ENCODE measurements at places on chromosomes 2 and 18.

DNA sequence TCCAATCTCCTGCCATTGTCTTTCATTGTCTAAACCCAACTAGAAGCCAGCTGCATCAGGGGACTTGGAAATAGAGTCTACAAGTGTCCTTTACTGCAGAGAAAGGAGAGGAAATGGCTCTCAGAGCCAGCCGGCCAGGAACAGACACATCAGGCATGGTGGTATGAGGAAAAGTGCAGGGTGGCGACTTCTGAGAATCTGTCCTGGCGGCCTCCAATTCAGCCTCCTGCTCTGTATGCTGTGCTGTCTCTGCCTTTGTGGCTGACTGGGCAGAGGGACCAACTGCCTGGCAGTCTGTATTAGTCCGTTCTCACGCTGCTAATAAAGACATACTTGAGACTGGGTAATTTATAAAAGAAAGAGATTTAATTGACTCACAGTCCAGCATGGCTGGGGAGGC, 36.8 kb upstream of the AQP4 start:
- DNase-seq, result no peak

GRCh38 chr2:80365762-80366161, 61.2 kb upstream of the LRRTM1 start:
- no peak for DNase-seq

DNA sequence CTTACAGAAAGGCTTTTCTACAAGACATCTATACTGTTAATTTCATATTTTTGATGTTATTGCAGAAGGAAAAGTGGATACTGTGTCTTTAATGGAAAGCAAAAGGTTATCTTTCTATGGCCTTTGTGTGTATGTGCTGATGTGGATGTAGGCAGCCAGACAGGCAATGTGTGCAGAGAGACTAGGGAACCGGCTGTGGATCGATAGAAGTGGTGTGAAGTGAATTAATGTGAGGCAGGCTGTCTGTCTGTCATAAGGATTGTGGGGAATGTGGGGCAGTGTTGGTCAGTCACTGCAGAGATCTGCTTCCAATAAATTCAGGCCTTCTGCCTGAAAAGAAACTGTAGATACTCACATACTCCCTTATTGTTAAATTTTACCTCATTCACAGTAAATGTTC, 156.7 kb downstream of the WDR7 start:
- no peak for DNase-seq

DNA sequence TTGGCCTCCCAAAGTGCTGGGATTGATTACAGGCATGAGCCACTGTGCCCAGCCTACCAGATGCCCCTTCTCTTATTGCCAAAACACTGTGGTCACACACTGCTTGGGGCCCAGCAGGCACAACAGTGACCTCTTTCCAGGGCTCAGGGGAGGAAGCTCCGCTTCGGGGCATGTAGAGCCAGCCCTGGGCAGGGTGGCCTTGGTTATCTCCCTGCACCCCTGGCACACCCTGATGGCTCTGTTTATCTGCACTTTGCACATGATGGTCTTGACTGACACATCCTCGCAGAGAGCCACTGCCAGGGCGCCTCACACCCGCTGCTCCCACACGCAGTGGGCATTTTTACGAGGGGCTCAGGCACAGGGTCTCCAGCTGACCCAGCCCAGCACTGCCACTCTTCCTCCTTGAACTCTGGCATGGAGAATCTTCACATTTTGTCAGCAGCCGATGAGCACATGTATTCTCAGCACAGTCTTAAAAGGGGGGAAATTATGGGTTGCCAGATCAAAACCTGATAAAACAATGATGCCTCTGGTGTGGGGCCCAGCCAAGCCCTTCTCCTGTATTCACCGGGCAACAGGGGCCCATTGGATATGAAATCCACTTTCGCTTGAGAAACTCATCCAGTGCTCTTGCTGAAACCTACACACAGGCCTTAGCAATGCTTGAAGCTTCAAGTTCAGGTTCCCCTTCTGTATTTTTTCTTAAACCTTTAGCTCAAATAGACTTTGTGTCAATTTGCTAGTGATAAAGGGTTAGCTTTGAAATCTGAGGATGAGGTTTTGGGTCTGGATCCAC, 5.9 kb downstream of the GYPC start:
- DNase-seq, result no peak

DNA sequence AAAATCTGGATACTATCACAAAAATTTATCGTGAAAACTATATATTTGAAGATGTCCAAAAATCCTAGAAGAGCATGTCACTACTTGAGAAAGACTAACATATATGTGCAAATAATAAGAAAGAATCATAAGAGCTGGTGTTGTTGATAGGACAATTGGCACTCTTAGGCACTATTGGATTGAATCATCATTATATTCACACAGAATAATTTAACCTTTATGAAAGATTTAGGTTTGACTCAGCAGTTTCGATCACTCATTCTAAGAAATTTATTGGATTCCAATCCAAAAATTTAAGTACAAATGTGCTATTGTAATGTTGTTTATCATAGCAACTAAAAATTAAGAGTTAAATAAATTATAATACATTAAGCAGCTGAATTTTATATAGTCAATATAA, 503.6 kb downstream of the SPAG16 start:
- DNase-seq, result no peak

DNA sequence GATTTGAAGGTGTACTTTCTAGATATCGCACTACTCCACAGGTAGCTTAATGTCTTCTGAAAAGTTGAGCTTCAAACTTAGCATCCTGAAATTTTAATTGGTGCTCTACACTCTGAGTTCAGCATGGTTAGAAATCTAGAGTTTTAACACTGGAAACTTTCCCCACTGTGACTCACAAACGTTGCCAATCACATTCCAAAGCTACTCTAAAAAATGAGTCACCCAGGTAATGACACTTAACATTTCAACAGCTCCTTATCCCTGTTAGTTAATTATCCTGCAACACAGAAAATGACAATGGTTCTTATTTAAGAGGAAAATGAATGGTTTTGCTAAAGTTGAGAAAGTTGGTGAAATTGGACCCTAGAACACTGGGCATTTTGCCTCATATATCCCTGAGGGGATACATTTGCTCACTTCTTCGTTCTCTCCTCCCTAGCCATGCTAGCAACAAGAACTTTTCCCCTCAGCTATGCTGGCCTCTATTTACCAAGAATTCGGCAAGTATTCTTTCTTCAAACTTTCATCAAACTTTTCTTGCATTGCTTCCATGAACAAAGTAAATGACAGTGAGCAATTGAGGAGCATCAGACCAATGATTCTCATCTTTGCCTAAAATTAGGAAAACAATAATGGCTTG, 1024.1 kb upstream of the KLHL29 start:
- no peak for DNase-seq

DNA sequence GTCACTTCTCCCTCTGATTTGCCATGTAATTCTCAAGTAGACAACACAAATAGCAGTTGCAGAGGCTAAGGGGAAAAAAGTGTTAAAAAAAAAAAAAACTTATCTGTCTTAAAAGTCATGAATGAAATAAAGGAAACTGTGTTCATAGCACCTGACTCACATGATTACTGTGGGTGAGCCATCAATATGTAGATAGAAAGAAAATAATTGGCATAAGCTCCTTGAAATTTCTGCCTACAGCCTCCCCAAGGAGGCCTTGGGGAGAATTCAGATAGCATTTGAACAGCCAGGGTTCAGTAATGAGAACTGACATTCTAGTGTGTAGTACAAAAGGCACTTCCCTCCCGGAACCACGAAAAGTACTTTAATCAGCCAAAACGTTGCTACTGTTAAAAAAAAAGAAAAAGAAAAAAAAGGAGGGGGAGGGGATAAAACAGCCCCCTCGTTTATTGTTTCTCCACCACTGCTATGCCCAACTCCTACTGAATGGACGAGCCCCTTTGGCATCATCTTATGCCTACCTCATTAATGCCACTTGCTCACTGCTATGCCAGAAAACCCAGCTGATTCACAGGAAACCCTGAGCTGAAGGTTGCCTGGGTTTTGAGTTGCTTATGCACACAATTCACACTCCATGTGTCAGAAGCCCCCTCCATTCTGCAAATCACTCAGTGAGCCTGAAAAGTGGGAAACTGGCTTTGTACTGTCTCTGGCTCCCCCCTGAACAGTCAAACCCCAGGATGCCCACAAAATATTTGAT, 65.5 kb upstream of the KLF7 start:
- DNase-seq, result no peak

DNA sequence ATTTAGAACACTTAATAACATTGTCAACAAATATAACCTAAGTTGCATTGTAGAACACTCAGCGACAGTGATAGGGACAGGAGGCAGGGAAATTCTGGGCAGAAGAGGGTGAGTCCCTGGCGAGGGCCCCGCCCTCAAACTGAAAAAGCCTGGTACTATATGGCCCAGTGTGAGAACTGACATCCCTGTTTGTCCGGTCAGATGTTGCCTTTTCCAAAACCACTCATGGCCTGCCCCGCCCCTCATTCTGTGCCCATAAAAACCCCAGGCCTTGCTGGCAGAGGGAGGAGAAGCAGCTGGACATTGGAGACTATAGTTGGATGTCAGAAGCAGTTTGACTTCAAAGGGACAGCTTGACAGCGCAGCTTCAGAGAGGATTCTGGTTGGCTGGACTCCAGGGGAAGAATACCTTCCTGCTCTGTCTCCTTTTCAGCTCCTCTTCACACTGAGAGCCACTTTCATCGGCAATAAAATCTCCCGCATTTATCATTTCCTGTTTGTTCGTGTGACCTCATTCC, 47.0 kb downstream of the FAM117B start:
- DNase-seq, result no peak

DNA sequence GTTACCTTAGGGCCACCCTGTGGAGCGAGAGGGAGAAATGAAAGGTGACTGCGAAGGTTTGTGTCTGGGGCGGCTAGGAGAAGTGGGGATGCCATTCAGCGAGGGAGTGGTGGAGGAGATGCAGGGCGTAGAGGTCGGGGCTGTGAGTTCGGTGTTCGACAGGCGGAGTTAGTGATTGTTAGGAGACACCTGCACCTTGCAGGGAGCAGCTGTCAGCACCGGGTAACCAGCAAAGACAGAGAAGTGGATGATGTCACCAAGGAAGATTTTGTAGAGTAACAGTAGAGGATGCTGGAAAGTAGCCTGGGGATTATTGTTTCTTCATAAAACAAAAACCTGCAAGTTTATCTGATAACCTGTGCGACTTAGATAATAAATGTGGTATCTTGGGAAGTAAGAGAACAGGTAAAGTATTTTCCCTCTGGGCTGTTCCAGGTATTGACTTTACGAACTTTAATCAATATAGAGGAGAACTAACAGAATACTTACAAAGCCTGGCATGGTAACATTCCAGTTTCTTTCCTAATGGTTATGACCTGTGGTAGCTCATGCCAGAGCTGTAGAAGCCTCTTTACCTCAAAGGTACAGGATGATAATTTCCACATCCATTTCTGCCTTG, 63.8 kb downstream of the SPTBN1 start:
- no peak for DNase-seq

DNA sequence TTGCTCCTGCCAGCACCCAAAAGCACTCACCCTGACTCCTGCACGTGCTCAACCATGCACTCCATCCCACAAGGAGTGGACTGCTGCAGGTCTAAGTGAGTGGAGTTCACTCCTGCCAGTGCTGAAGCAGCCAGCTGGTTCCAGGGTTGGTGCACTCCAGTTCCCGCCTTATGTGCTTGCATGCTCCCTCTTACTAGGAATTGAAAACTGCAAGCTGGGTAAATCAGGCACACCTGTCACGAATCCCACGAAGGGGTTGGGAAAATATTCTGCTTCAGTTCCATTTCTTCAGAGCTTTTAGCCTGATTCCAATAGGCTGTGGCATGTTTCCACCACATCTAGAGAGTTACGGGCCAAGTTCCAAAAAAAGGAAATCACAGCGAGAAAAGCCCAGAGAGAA, 1365.5 kb upstream of the CHAC2 start:
- DNase-seq, result no peak

GRCh38 chr2:159933040-159933726, 129.2 kb downstream of the PLA2R1 start:
- DNase-seq, result no peak

- no peak for DNase-seq
These were observed 330.8 kb downstream of the NUP35 start for GRCh38 chr2:183455056-183455455.

- no peak for DNase-seq
These were observed 7.7 kb upstream of the MMADHC start for GRCh38 chr2:149595056-149595963.

- DNase-seq, result no peak
These were observed 2.1 kb downstream of the HAT1 start for GRCh38 chr2:171924170-171924942.

DNA sequence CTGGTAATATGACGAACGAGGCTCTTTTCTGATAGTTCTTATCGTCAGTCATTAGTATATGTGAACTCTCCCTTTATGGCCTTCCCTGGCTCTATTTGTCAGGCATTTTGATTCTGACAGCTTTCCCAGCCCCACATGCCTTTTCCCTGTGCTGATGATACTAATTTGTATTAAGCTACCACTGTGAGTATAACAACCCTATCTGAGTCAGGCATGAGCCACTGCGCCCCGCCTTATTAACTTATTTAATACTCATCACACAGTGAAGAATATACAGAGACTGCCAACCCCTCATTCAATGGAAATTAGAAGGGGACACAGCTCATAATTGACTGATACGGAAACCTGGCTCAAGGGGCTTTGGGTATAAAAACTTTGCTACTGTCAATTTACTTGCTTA, 140.0 kb downstream of the NETO1 start:
- DNase-seq, result no peak

GRCh38 chr2:198375083-198375410, 570.7 kb downstream of the PLCL1 start:
- no peak for DNase-seq

DNA sequence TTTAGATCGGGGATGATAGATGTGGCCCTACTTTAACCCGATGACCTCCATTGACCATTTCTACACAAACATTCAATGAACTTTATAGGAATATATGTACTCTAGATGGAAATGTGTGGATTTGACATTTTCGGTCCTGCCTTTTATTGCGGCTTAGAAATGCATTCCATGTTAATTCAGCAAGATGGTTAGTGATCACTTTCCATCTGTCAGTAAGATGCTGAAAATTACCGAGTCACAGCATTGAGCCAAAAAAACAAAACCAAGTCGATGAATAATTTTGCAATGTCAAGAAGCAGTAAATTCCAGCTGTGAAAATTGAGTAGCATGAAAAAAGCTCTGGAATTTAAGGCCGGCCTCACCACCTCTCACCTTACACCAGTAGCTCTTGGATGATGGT, 1642.6 kb upstream of the NXPH2 start:
- no peak for DNase-seq

DNA sequence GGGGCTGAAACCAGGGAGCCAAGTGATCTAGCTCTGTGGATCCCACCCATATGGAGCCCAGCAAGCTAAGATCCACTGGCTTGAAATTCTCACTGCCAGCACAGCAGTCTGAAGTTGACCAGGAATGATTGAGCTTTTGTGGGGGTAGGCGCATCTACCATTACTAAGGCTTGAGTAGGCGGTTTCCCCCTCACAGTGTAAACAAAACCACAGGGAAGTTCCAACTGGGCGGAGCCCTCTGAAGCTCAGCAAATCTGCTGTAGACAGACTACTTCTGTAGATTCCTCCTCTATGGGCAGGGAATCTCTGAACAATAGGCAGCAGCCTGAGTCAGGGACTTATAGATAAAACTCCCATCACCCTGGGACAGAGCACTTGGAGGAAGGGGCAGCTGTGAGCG, 96.7 kb downstream of the CCDC148 start:
- no peak for DNase-seq

Data from iPS DF 19.7 (cell line).